ENCODE measurements at places on chromosomes 6 and 20.

DNA sequence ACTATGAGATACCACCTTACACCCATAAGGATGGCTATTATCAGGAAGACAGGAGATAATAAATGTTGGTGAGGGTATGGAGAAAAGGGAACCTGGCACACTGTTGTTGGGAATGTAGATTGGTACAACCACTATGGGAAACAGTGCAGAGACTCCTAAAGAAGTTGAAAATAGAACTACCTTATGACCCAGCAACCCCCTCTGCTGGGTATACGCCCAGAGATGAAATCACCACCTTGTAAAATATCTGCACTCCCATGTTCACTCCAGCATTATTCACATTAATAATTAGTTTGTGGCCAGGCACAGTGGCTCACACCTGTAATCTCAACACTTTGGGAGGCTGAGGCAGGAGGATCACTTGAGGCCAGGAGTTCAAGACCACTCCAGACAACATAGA, 26.8 kb downstream of the ZBTB9 start:
- no peak for DNase-seq

DNA sequence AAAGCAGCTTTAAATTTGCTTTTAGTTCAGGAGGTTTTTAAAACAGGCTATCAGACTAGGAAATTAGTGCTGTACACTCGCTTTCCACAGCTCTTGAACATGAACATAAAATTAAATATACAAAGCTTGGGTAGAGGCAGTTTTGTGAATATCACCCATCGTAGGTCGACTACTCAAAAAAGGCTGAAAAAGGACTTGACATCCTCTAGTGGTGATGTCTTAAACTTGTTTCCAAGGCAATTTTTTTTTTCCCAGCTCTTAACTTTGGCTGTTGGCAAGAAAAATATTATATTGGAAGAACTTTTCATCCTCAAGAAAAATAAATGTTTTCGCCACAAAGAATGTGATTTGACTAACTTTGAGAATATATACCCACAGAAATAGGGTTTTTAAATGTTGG, 2.9 kb downstream of the MAP7 start:
- no peak for DNase-seq

- no peak for DNase-seq
Observed at GRCh38 chr6:37732688-37733087, 35.0 kb upstream of the MDGA1 start.

GRCh38 chr6:143501851-143502250, 9.7 kb downstream of the FUCA2 start:
- no peak for DNase-seq

DNA sequence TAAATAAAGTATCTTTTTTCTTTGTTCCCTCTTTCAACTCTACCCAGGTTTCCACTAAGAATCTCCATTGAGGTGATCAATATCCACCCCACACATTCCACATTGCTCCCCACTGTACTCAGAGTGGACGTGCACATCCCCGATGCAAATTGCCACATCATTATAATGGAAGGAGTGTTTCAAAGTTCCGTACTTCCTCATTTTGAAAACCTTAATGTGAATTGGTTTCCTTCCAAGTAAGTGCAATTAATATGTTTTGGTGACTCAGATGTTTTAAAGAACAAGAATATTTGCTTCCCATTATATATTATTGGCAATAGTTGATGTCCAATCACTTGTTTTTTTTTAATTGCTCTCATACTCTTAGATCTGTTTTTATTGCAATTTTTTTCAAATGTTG, 463.6 kb downstream of the HACE1 start:
- DNase-seq = no peak

GRCh38 chr6:10838794-10839333, 525 bp upstream of the MAK start:
- no peak for DNase-seq

DNA sequence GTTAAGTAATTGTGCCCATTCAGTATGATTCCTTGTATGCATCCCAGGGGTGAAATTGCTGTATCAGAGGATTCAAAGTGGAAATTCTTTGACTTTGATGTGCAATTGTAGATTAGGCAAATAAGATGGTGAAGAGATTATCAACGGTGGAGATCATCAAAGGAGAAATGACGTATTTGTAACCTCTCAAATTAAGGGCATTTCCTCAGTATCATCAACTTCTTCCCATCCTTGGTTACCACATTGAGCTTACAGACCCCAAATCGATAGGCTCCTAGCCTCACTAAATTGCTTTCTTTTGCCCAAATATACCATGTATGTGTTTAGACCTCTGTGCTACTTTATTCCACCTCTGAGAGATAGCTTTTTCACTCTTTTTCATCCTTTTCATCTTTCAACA, 213.1 kb upstream of the ZFP64 start:
- no peak for DNase-seq

DNA sequence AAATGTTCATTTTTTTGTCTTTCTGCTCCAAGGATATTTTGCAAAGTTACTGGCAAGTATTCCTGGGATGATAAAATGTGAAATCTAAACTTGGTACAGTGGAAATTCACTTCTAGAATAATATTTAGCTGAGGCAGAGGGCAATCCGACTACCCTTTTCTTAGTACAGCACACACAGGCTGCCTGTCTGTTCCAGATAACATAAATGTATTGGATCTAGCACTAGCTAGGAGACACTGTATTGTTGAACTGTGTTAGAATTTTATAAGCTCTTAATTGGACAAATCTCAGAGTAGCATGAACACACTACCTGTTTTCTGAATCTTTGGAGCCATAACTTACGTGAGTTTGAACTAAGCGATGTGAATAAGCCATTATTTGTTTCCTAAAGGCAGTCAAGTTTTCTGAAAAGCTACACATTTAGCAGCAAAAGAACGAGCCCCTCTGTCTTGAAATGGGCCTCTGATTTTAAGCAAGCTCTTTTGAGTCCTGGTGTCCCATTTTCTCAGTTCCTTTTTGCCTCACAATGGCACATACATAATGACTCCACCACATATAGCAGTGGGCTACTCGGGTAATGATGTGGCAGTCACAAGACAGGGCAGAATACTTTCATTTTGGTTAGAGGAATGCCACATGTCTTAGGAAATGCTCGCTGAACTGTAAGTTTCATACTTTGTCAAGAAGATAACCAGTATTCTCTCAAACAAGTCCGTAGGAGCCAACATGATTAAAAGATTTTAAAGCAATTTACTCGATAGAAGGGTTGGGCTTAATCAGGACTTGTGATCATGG, 116.5 kb upstream of the ESR1 start:
- no peak for DNase-seq

DNA sequence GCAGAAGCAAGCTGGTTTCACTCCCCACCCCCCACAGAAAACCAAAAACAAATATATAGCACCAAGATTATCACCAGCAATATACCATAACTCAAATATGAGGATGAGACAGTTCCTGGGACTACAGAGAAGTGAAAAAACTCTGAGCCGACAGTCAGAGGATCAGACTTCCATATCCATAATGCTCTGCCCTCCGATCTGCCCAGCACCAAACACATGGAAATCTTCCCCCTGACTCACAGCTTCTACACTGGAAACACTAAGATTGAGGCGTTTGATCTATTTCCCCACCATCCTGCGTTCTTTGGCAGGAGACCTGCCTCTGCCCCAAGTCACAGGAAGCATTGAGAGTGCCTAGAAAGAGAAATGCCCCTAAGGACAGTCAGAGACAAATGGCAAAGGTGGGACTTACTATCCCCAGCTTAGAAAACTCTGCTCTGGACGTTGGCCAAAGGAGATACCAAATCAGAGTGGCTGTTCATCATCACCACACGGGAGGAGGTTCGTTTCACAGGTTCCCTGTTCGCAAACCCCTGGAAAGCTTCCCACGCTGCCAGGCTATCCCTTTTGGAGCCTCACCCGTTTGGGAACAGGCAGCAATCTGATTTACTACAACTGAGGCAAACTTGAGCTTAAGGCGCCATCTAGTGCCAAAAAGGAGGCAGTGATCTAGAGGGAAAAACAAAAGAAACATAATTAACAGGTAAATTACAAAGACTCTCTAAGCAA, 48.7 kb upstream of the SRSF6 start:
- DNase-seq = no peak

- DNase-seq = no peak
Observed at GRCh38 chr6:98847416-98847778, 13.0 kb downstream of the POU3F2 start.

- no peak for DNase-seq
Observed at GRCh38 chr20:56200456-56200855, 48.1 kb upstream of the MC3R start.

GRCh38 chr20:48893374-48893773, 28.1 kb upstream of the ARFGEF2 start:
- no peak for DNase-seq

DNA sequence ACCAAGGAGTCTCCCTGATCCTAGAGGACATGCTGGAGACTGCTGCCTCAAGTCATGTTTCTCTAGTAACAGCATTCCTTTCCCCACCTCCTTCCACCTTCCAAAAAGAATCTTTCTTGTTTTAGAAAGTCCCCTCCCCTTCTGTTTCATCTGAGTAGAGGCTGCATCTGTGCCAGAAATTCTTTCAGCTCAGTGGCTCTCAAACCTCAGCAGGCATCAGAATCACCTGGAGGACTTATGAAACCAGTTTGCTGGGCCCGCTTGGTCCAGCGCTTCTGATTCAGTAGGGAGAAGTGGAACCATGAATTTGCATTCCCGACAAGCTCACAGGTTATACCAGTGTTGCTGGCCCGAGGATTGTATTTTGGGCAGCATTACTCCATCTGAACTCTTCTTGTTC, 55.1 kb downstream of the TMEM200A start:
- no peak for DNase-seq

GRCh38 chr6:158028876-158029275, 47.2 kb downstream of the SYNJ2 start:
- DNase-seq = no peak

GRCh38 chr20:2509468-2509781, 710 bp upstream of the ZNF343 start:
- DNase-seq = no peak

- no peak for DNase-seq
Observed at GRCh38 chr6:130945401-130945919, 117.6 kb downstream of the EPB41L2 start.

- DNase-seq = no peak
Observed at GRCh38 chr6:32189742-32190053, 304 bp downstream of the PBX2 start.

- no peak for DNase-seq
Observed at GRCh38 chr6:14060971-14061370, 56.6 kb upstream of the CD83 start.

GRCh38 chr20:19668418-19668817, 89.6 kb upstream of the RIN2 start:
- DNase-seq = no peak

- DNase-seq = no peak
Observed at GRCh38 chr6:2767657-2768524, 2.7 kb downstream of the WRNIP1 start.

DNA sequence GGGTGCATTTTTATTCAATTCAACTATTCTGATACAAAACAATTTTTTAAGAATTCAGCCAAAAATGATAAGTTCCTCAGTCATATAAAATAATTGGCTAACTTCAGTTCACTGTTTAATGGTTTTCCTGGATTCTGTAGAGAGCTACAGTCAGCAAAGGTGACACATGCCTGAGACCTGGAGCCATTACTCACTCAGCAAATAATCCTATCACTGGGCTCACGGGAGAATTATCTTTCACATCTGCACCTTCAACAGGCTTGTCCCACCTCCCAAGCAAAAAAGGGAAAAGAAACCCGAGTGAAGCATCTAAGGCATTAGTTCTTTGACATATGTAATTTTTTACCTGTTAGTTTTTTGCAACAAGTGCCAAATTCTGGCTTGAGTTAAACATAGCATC, 34.9 kb upstream of the FOXA2 start:
- DNase-seq = no peak

DNA sequence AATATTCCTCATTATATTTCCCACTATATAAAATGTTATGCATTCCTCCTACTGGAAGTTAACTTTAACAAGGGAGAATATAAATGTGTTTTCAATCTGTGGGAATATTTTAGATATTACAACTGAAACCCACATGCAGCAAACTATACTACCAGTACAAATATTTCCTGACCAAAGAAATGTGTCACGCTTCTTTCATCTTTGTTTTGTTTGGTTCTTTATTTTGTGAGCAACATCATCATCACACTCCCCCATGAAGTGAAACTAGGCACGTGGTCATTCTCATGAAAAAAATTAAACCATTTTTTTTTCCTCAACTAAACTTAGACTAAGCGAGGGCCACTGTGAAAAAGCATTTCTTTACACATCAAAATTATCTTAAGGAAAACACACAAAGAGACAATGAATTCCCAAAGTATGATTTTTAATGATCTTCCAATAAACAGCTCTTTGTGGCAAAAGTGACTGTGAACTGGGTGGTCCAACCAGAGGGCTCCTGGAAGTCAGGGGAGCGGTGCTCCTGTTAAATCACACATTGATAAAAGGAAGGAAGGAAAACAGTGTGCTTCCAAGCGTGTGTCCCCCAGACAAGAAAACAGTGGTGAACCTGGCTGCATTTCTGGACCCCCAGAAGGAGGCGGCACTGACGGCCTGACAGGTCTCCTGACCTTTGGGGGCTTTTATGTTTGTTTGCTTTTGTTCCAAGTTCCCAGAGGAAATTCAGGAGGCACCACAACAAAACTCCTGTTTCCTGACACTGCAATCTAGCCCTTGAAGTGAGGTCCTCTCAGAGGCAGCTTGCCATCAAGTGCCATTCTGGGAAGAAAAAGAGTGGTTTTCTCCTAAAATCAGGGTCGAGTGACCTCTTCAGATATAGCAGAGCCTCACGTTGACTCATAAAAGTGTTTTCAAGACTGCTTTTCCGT, 166.8 kb upstream of the FOXQ1 start:
- no peak for DNase-seq

- no peak for DNase-seq
Observed at GRCh38 chr6:142014515-142014914, 118.2 kb upstream of the GJE1 start.

GRCh38 chr20:58715391-58715800, 22.8 kb downstream of the NPEPL1 start:
- DNase-seq = no peak

GRCh38 chr6:43129434-43130194, 41.5 kb upstream of the SRF start:
- no peak for DNase-seq

DNA sequence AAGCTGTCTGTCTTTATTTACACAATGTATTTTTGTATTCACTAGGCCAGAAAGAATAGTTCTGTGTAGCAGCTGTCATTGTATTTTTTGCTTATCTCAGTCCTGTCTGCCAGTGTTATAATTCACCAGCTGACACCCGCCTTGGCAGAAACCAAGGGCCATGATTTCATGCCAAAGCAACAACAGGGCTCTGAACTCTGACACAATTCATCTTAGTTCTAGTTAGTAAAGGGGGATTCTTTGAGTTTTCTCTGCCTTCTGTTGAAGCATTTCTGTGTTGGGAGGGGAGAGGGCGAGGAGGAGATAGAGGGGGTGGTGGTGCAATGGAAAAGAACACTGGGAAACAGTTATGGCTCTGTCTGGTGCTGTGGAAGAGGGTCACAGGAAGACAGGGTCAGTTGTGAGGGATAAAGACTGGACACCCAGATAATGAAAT, 684.6 kb upstream of the MARCKS start:
- DNase-seq = no peak
